ENCODE measurements at places on chromosomes 6 and 20.

- no peak for DNase-seq
Measured at GRCh38 chr20:31751126-31751525, 12.0 kb downstream of the TPX2 start.

DNA sequence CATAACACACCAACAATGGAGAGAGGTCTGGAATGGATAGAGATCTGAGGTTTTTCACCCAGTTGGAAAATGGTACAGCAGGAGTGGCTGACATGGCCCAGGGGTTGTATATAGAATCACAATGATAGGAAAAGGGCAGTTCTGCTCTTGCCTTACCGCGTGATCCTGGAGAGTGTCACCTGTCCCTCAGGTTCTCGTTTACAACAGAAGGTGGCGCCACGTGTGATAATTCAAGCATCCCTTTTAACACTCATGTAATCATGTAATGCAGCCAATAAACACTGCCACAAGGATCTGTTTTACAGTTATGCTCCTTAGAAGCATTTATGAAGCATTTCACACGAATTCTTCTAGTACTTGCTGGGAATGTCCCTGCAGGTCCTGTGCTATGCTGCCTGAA is 12.9 kb upstream of the WFDC2 start:
- DNase-seq = no peak

DNA sequence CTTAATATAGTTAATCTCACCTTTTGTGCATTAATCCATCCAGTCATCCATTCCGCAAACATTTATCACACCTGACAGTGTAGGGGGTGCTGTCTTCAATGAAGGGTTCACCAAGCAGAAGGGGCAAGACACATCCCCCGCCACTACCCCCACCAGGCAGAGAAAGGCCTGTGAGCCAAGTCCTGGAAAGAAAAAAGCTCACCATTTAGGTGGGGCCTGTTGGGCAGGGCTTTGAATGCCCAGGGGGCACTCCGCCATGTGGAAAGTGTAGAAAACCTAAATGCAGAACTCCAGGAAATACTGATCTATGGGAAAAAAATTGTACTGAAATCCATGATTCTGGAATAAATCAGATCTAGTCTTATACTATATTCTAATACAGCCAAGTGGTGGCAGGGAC is 4.8 kb upstream of the STX16 start:
- DNase-seq = no peak

DNA sequence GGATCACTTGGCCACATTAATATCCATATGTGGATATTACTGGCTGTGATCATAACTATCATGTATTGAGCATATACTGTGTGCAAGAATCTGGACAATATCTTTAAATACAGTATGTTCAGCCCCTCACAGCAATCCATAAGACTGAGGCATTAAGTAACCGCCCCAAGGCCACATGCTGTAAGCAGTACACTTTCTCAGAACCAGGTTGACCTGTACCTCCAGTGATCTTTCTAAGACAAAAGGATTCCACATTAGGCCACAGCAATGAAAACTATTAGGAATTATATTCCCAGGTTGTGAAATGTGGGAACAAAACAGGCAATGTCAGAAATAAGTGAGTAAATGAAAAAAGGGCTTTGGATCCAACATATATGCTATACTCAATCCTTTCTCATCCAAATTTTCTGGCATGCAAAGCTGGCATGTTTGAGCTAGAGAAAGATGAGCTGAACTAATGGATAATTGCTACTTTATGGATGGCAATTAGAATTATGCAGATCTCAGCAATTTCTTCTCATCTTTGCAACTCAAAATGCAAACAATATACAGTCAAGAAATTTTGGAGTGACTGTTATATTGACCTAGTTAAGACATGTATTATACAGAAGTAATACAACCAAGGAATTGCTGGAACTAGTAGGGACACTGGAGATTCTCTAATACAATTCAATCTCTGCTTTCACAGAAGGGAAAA is 86.9 kb downstream of the KIF6 start:
- no peak for DNase-seq

DNA sequence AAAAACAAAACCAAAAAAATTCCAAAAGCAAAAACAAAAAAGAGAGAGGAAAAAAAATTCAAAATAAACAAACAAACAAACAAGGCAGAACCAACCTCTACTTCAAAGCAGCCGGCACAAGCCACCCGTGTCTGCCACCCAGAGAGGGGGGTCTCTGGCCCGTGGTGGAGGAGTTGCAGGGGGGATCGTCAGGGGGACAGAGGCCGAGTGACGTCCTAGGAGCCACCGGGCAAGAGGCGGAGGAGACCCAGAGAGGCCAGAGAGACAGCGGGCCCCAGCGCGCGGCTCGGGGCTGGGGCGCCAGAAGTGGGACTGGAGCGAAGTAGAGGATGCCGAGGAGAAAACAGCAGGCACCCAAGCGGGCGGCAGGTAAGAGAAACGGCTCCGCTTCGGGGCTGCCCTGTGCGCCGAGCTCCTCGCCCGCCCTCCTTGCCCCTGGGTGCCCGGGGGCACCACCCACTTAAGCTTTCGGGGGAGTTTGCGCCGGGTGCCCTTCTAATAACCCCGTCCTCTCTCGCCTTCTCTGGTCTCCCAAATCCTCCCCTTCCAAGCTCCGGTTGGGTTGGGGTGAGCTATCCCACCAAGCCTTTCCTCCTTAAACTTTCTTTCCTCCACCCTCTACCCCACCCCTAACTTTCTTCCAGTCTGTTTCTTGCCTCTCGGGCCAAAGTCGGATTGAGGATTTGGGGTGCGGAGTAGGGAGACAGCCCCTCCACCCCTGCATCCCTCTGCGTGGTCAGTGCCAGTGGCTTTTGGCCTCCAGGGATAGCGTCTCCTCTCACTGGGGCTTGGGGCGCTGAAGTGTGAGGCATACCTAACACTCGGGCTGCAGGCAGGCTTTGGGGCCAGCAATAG is 1.0 kb downstream of the TSHZ2 start:
- DNase-seq = no peak

GRCh38 chr20:52978851-52979250 is 6.7 kb downstream of the TSHZ2 start:
- no peak for DNase-seq

- DNase-seq = no peak
Measured at GRCh38 chr20:20009784-20010253, 7.3 kb upstream of the NAA20 start.

DNA sequence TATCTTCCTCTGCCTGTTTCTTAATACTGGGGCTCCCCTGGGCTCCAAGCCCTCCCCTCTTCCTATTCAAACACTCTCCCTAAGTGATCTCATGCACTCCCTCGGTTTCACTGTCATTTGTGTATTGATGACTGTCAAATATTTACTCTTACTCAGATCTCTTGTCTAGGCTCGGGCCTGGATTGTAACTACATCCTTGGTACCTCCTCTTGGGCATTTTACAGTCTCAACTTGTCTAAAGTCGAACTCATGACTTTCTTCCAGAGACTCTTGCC is 189.4 kb upstream of the PRDM1 start:
- no peak for DNase-seq

DNA sequence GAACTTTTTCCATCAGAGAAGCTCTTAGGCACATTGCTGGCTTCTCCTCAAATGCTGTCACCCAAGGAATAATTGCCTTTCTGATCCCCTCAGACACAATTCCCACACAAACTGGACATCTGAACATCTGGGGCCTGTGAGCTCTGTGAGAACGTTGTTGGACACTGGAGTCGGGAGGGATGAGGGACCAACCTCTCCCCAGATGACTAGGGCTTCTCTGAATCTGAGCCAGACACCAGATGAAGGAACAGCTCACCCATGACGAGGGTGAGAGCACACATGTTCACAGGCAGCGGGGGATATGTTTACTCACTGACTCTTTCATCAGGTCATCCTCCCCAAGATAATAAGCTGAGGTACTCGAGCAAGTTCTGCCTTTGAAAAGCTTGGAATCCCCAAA is 283.9 kb upstream of the SUPT3H start:
- DNase-seq = no peak

- no peak for DNase-seq
Measured at GRCh38 chr20:40029589-40029988, 659.4 kb downstream of the MAFB start.

GRCh38 chr6:132136981-132137380 is 185.8 kb upstream of the CCN2 start:
- DNase-seq = no peak

DNA sequence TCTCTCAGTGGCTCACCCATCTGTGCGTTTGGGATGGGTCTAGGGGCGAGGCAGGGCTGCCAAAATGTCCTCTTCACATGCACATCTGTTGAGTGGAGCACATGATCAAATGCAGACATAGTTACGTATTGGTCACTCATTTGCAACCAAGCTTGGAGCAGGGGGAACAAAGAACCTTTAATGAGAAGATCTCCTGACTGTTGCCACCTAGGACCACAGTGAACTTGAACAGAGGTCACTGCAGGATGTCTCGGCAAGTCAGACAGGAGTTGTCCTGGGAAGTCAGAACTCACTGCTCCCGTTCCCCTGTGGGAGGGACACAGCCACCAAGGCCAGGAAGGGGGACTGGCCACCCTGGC is 73.4 kb downstream of the SSR1 start:
- DNase-seq = no peak

All from SIG-M5 (cell line).